ENCODE measurements at places on chromosomes 16 and 17.

- DNase-seq: no peak
These were observed 12.9 kb downstream of the ANKFY1 start for GRCh38 chr17:4250887-4251286.

GRCh38 chr16:81155769-81156168, 59.6 kb upstream of the GCSH start:
- no peak for DNase-seq

DNA sequence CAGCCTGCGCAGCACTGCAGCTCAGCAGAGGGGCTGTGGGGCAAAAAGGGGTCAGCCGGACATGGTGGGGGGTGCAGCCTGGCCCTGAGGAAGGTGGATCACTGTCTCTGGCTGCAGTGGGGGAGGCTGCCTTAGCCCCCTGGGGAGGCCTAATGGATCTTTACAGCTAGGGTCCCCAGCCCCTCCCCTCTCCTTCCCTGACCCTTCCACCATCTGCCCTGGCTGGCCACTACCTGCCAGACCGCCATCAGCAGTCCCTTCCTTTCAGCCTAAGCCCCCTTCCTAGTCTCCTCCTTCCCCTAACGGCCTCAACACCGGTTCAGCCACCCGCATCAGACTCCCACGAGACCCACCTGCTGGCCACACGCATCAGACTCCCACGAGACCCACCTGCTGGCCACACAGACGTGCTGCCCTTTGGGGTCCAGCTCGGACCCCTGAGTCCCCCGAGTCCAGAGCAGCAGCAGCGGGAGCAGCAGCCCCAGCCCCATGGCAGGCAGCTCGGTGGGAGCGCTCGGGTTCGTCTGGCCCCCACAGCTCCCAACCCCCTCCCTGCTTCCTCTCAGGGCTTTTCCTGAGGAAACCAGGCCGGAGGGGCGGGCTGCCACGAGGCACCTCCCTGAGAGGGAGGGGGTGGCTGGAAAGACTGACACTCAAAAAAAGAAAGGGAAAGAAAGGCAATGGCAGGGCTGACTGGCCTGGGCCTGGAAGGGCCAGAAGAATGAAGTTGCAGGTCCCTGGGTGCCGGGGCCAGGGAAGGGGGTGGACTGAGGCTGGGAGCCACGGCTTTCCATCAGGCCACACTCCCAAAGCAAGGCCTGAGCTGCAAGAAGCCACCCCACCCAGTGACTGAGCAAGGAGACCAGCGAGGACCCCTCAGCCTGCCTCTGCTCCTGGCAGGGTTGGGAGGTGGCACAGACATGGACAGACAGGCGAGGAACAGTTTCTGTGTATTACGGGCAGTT, at the start of gene SCARF1:
TSS of gene SCARF1 (minus strand) at position 526 of the 965 bp plus-strand sequence. CDS start at position 491, 35 bp downstream.
- DNase-seq: no peak

GRCh38 chr16:1610899-1611632, 806 bp downstream of the IFT140 start:
- DNase-seq: no peak

- DNase-seq: no peak
These were observed 3.9 kb upstream of the TRPV1 start for GRCh38 chr17:3613124-3613523.

GRCh38 chr17:1871756-1872155, 42.0 kb downstream of the RPA1 start:
- DNase-seq: no peak

- no peak for DNase-seq
These were observed 645 bp upstream of the ELMO3 start for GRCh38 chr16:67198238-67198734.

DNA sequence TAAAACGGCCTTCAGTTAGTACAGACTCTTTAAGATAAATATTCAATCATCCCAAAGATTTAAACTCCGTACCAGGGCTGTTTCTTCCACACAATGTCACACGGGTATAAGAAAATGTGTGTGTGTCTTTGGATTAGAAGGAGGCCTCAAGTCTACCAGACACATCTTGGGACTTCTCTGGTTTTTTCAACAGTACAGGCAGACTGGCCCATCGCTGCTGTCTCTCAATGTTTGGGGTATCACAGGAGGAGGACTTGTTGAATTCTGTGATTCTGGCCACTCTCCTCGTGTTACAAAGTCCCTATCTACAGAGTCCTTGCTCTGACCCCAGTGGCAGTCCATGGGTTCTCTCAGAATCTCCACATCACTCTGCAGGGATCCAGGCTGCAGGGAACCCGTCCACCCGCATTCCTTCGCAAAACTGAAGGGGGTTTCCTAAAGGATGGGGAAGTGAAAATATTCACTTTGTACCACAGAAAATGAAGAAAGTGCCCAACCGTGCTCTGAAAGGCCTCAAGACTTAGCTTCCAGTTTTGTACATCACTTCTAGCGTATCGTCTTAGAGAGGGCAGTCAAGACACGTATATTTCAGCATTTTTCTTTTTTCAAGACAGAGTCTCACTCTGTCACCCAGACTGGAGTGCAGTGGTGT, 373.2 kb downstream of the NPIPA8 start:
- no peak for DNase-seq

- DNase-seq: peak; percentile 17
These were observed at the start of gene DDX19B for GRCh38 chr16:70298988-70299938. Gene DDX19B, plus strand, starts transcription at chr16:70299186. Its CDS starts 112 bp downstream, at chr16:70299298.

GRCh38 chr17:62562656-62563055, 64.8 kb upstream of the MRC2 start:
- DNase-seq: no peak
